ENCODE measurements at places on chromosomes 1 and 21.

GRCh38 chr1:102733491-102734236, 374.7 kb downstream of the COL11A1 start:
- DNase-seq, result no peak

GRCh38 chr1:164560556-164560955, 1.6 kb downstream of the PBX1 start:
- DNase-seq, result no peak

- no peak for DNase-seq
Measured at GRCh38 chr1:89125240-89125912, 538 bp downstream of the GBP2 start.

DNA sequence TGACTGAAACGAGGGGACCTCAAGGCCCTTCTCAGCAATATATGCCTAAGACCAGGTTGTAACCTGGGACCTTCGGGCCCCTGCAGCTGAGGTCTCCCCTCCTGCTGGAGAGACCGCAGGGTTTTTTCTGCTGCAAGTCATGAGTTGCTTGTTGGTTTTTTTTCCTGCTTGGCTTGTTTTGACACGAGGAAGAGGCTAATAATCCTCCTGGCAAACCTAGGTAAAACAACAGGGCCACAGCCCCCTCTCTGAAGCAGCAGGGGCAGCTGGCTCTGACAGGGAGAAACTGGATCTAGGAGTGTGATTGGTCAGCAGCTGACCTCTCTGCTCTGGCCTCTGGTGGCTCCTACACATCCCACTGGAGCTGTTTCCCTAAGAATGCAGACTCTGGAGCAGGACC, 69.0 kb downstream of the CD34 start:
- DNase-seq, result no peak

DNA sequence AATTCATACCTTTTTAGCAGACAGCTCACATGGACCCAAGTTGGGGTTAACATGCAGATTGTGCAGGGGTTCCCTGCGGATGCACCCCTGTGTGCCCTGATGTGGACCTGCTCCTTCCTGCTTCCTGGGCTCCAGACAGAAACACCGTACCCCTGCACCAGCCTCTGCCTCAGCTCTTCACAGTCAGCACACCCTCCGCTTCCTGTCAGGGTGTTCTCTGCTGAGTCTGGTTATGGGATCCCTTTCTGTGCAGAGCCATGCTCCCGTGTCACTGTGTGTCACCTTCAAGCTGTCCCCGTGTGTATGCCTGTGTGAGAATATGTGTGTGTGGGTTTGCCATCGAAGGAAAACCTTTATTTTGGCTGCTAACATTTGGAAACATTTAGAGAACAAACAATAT, 48.7 kb upstream of the KCNJ15 start:
- no peak for DNase-seq

- DNase-seq, result peak; percentile 56
Measured at GRCh38 chr1:150552128-150552910, 3.1 kb downstream of the ADAMTSL4 start.
